ENCODE measurements at places on chromosomes 13 and 19.

DNA sequence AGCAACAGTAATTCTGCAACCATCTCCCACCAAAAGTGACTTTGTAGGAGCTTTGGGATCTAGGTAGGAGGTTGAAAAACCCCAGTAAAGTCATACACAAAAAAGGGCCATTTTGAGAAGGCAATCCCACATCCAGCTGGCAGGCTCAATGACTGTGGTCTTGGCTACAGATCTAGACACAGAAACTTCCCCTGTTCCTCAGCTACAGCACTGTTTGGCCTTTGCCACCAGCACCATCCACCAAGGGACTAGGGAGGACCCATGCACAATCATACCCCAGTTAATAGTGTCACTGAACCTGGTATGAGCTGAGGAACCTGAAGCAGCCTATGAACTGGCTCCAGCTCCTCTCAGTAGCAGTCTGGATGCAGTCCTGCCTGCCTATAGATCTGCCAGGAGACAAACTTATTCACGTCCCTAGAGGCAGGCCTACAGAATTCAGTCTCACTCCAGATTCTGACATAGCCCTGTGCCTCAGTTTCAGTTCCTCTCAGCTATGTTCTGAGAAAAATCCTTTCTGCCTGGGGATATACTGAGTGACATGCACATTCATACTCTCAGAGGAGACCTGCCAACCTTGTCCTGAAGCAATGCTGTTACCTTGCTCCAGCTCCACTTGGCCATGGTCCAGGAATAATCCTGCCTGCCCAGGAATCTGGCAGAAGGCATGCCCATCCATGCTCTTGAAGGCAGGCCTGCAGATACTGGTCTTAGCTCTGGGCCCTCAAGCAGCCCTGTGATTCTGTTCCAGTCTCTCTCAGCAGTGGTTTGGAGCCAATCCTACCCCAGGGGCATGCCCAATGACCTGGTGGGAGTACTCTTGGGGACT, 2048.3 kb upstream of the PCDH20 start:
- H3K36me3 ChIP-seq = peaks cover 7% of the 10 kb centered on the region
- no peak overlapping the region for H3K4me3 ChIP-seq
- no peaks in the 10 kb centered on the region for H3K4me1 ChIP-seq
- DNase-seq = no peak
- H3K27ac ChIP-seq = no peak overlapping the region

- no peaks in the 10 kb centered on the region for H3K27me3 ChIP-seq
- H3K27ac ChIP-seq = no peak overlapping the region
- H3K4me1 ChIP-seq = peaks cover 10% of the 10 kb centered on the region
- H3K36me3 ChIP-seq = peaks cover 40% of the 10 kb centered on the region
- H3K4me3 ChIP-seq = no peak overlapping the region
- DNase-seq = no peak
Measured at GRCh38 chr19:19477705-19478383, 37.5 kb downstream of the TSSK6 start.

- peaks cover 10% of the 10 kb centered on the region for H3K4me1 ChIP-seq
- peak overlapping the region; percentile 94 for H3K4me3 ChIP-seq
- no peak for DNase-seq
Measured at GRCh38 chr13:51583469-51583874, 790 bp upstream of the WDFY2 start.

GRCh38 chr19:18842166-18842565, 10.4 kb downstream of the UPF1 start:
- H3K27ac ChIP-seq = no peak overlapping the region
- H3K27me3 ChIP-seq = no peaks in the 10 kb centered on the region
- no peak for DNase-seq

DNA sequence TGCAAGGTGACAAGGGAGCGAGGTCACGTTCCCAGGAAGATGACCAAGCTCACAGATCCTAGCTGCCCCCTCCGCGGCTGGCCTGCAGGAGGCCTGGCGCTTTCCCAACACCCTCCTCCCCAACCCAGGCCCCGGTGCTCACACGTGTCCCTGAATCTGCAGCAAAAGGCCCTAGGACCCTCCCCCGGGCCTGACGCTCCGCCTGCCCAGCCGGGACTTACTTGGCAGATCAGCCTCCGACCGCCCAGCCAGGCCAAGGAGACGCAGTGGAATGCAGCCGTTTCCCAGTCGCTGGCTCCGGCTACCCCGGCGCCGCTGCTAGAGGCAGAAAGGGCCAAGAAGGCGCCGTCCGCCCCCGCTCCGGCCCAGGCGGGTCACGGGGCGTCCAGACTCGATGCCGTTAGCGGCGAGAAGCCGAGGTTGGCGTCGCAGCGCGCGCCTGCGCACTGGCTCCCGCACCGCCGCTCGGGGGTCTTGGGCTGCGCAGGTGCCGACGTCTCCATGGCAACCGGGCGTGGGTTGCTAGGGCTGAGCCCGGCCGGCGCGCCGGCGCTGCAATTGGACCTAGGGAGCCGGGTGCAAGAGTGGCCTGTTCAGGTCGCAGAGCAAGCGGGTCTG, at the start of gene PNMA8A:
Gene PNMA8A, minus strand, starts transcription at position 448 of the 618 bp plus-strand sequence. CDS start 528 bp downstream, outside the sequence.
- peak within 1 kb of the TSS; percentile 72 for H3K4me3 ChIP-seq
- no peaks in the 10 kb centered on the region for H3K4me1 ChIP-seq
- no peak within 1 kb of the TSS for H3K27ac ChIP-seq
- H3K36me3 ChIP-seq = peaks cover 42% of the 10 kb centered on the region

GRCh38 chr13:51292000-51292565, 47.4 kb upstream of the SERPINE3 start:
- peaks cover 3% of the 10 kb centered on the region for H3K4me1 ChIP-seq
- H3K27me3 ChIP-seq = no peaks in the 10 kb centered on the region
- no peaks in the 10 kb centered on the region for H3K36me3 ChIP-seq
- no peak overlapping the region for H3K4me3 ChIP-seq
- DNase-seq = no peak

DNA sequence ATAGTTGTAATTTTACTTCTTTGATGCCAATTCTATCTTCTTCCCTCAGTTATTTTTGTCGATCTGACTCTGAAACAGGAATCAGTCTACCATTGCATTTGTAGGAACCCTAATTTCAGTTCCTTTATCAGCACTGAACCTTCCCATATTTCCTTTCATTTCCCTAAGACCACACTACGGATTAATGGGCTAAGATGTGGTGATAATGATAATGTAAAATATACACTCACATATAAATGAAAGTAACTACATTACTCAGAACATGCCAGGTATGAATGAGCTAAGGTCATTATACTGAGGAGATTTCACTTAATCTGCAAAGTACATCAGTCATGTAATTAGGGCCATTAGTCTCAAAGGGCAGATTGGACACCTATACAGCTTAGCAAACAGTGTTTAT, 60.2 kb upstream of the RFC3 start:
- DNase-seq = no peak
- no peak overlapping the region for H3K4me3 ChIP-seq
- H3K27me3 ChIP-seq = no peaks in the 10 kb centered on the region
- H3K4me1 ChIP-seq = no peaks in the 10 kb centered on the region
- no peaks in the 10 kb centered on the region for H3K36me3 ChIP-seq
- H3K27ac ChIP-seq = no peak overlapping the region

DNA sequence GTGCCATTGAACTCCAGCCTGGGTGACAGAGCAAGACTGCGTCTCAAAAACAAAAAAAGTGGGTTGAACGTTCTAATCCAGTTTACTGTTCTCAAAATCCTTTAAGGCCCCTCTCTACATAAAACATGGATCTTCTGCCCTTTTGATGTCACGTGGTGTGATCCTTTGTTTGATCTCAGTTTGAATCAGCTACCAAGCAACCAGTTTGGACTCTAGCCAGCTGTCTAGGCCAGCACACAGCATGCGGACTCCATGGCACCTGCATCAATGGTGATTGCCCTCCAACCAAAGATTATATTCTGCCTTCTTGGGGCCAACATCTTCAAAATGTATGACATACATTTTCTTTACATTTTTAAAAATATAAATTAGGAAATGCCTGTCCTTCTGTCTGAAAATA, 365.4 kb downstream of the NDFIP2 start:
- no peak for DNase-seq
- no peaks in the 10 kb centered on the region for H3K36me3 ChIP-seq
- H3K4me3 ChIP-seq = no peak overlapping the region
- no peak overlapping the region for H3K27ac ChIP-seq

- H3K27ac ChIP-seq = no peak overlapping the region
- no peaks in the 10 kb centered on the region for H3K36me3 ChIP-seq
- H3K27me3 ChIP-seq = no peaks in the 10 kb centered on the region
- DNase-seq = peak; percentile 33
- H3K4me1 ChIP-seq = no peaks in the 10 kb centered on the region
- no peak overlapping the region for H3K4me3 ChIP-seq
Measured at GRCh38 chr13:78499802-78500201, 103.5 kb downstream of the POU4F1 start.

GRCh38 chr13:47008318-47008717, 111.5 kb upstream of the HTR2A start:
- H3K36me3 ChIP-seq = no peaks in the 10 kb centered on the region
- DNase-seq = no peak
- H3K27me3 ChIP-seq = no peaks in the 10 kb centered on the region
- no peak overlapping the region for H3K4me3 ChIP-seq

DNA sequence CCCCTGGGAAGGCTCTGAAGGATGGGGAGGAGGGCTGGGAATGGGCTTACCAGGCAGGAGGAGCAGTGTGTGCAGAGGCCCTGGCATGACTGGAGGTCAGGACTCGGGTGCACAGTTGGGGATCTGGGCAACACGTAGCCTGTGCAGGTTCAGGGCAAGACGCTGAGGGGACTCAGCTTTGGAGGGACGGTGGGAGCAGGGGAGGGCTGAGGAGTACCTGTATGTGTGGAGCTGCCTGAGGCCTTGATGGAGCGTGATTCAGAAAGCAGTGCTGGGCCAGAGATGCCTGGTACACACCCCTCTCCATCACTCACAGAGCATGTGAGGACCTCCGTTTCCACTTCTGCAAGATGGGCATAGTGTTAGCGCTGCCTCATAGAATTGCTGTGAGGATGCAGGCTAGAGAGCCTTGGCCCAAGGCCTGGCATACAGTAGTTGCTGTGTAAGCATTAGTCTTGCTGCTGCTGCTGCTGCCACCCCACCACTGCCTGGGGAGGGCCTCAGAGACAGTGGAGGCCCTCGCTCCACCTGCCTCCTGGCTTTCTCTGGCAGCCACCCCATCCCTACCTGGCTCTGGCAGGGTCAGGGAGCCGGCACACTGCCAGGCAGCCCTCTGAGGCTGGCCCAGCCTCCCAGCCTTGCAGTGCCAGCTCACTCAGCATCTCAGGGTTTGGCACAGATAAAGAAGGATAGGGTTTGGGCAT, 2.4 kb downstream of the PAK4 start:
- 0 out of 3 replicates have a peak overlapping the region, but pooled peaks have one; percentile 98 for H3K4me3 ChIP-seq
- no peak for DNase-seq
- H3K4me1 ChIP-seq = peaks cover 3% of the 10 kb centered on the region
- no peak overlapping the region for H3K27ac ChIP-seq
- no peaks in the 10 kb centered on the region for H3K36me3 ChIP-seq
- H3K27me3 ChIP-seq = no peaks in the 10 kb centered on the region

GRCh38 chr13:76222511-76222910, 586.4 kb downstream of the LMO7 start:
- H3K36me3 ChIP-seq = no peaks in the 10 kb centered on the region
- H3K27me3 ChIP-seq = no peaks in the 10 kb centered on the region
- no peak for DNase-seq
- H3K27ac ChIP-seq = no peak overlapping the region
- H3K4me1 ChIP-seq = no peaks in the 10 kb centered on the region

- H3K27me3 ChIP-seq = no peaks in the 10 kb centered on the region
- H3K36me3 ChIP-seq = peaks cover 6% of the 10 kb centered on the region
- no peak overlapping the region for H3K27ac ChIP-seq
- H3K4me3 ChIP-seq = no peak overlapping the region
- H3K4me1 ChIP-seq = peaks cover 20% of the 10 kb centered on the region
Measured at GRCh38 chr13:98325724-98326123, 148.7 kb upstream of the RNF113B start.

- H3K27me3 ChIP-seq = no peaks in the 10 kb centered on the region
- no peak overlapping the region for H3K4me3 ChIP-seq
- no peaks in the 10 kb centered on the region for H3K4me1 ChIP-seq
- no peak overlapping the region for H3K27ac ChIP-seq
Measured at GRCh38 chr19:41025871-41026270, 34.8 kb downstream of the CYP2B6 start.

GRCh38 chr13:22915442-22916082, 265.2 kb upstream of the SGCG start:
- H3K4me3 ChIP-seq = peak overlapping the region; percentile 86
- no peaks in the 10 kb centered on the region for H3K27me3 ChIP-seq
- H3K27ac ChIP-seq = no peak overlapping the region
- peaks cover 7% of the 10 kb centered on the region for H3K36me3 ChIP-seq
- peak; percentile 88 for DNase-seq

- H3K27ac ChIP-seq = no peak overlapping the region
- H3K27me3 ChIP-seq = no peaks in the 10 kb centered on the region
- DNase-seq = no peak
Measured at GRCh38 chr13:51331354-51331861, 8.1 kb upstream of the SERPINE3 start.

DNA sequence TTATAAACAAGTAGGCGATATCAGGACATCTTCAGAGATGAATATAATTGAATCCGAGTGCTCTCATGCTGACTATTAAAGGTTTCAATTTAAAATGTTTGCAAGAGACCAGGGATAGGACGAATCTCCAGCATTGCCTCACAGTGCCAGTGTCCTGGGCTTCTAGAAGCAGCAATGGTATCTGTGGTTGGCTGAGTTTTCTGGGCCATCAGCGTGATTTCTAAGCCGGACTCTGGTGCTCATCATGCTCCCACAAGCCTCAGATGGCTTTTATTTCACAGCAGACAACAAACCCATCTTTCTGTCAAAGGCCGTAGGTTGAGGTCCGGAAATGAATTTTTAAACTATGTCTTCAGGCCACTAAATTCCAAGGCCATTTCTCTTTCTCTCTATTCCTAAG, 187.7 kb downstream of the FOXO1 start:
- H3K36me3 ChIP-seq = no peaks in the 10 kb centered on the region
- no peak for DNase-seq
- no peaks in the 10 kb centered on the region for H3K27me3 ChIP-seq

- H3K27ac ChIP-seq = no peak overlapping the region
- H3K4me1 ChIP-seq = no peaks in the 10 kb centered on the region
- peak overlapping the region; percentile 80 for H3K4me3 ChIP-seq
- peak; percentile 95 for DNase-seq
Measured at GRCh38 chr19:3285647-3286176, 61.3 kb downstream of the CELF5 start.

DNA sequence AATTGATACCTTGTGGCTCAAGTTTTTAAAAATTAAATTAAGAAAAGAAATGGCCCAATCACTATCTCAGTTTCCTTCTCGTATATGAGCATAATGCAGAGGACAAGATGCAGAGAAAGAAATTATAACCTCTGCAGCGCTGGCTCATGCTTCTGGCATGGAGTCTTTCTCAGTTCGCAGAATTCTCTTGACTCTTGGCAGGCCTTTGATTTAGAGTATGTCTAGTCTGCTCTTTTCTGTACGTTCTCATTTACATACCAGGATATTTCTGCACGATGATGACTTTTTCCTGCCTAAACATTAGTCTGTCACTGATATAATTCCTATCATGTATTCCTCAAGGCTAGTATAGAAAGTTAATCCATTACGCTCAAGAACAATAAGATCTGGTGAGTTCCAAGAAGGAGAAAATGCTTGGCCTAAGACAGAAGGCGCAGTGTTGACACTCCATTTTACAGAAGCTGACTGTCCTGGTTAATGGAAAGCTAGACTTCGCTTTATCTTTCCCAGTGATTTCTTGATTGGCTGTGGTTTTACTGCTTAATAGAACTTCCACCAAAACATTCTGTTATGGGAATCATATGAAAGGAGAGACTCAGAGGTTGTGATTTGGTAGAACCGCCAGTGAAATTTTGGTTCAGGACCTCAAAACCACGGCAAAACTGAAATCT, 1.7 kb upstream of the SMAD9 start:
- no peak for DNase-seq
- no peak overlapping the region for H3K4me3 ChIP-seq
- H3K36me3 ChIP-seq = no peaks in the 10 kb centered on the region
- H3K27ac ChIP-seq = no peak overlapping the region
- no peaks in the 10 kb centered on the region for H3K27me3 ChIP-seq
- no peaks in the 10 kb centered on the region for H3K4me1 ChIP-seq
